ENCODE measurements at places on chromosomes 5 and 9.
A peak's percentile ranks its signal among the peaks of the same experiment; 100 is the strongest.

DNA sequence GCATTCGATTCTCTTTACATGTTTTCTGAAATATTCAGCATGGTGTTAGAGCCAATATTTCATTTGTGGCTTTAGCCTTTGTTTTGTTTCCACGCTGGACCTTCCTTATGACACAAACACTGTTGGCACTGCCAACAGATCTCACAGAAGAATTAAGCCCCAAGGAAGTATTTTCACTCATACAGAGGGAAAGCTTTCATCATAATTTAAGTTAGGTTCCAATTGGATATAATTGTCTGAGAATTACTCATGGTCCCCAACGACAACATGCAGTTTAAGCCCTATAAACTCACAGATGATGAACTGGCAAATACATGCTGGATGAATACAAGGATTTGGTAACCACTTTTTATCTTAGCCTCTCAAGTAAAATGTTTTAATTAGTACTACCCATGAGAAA lies 259.5 kb downstream of the EBF1 start:
- no peak for DNase-seq

DNA sequence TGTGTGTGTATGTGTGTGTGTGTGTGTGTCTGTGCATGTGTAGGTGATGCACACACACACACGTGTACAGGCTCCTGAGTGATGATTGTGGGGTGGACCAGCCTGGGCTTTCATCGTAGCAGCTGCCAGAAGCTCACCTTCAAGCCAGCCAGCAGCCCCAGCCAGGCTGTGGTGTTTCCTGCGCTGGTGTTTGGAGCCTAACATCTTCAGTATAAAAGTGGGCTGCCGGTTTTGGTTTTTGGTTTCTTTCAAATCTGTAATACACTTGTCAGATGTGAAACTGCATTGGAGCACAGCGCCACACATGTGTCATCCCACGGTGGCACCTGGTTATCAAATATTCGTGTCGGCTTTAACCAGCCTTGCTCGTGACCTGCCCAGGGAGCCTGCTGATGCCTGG lies 114.2 kb downstream of the OLFM1 start:
- DNase-seq = no peak

DNA sequence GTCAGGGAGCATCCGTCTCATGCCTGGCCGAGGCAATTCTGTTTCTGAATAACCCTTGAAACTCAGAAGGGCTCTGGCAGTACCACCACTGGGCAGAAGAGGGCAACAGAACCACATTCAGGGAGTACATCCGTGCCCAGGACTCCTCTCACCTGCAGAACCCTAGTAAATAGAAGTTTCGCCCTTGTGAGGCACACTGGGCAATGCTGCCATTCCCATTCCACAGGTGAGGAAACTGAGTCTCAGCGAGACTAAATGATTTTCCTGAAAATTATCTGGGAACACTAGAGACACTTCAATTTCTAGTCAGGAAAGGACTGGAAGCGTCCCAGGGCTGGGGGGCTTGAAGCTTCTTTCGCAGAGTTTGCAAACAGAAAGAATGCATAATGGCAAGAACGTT lies 74.7 kb downstream of the FGF1 start:
- DNase-seq = peak; percentile 46

DNA sequence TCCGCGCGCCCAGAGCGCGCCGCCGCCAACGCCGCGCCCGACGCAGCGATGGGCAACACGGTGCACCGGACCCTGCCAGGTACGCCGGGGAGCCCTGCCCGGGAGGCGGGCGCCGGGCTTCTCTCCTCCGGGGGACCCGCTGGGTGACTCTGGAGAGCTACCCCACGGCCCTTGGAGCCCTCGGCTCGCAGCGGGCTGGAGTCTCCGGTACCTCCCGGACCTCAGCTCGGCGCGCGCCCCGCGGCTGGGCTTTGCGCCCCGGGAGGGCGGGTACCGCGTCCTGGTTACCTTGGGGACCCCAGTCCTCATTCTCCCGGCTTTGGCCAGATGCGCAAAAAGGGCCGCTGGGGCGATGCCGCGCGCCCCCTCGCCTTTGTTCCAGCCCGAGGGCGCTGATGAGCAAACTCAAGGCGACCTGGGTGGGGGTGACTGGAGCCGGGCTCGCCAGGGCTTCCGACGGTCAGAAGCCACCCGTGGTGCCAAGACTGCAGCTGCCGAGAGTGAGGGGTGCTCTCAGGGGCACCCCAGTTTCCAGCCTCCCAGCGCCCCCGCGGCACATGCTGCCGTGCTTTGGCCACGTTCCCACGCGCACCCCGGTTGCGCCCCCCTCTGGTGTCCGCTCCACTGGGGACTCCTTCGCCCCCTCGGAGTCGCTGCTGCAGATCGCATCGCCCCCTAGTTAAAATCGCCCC lies 442 bp downstream of the NEURL1B start:
- DNase-seq = no peak

DNA sequence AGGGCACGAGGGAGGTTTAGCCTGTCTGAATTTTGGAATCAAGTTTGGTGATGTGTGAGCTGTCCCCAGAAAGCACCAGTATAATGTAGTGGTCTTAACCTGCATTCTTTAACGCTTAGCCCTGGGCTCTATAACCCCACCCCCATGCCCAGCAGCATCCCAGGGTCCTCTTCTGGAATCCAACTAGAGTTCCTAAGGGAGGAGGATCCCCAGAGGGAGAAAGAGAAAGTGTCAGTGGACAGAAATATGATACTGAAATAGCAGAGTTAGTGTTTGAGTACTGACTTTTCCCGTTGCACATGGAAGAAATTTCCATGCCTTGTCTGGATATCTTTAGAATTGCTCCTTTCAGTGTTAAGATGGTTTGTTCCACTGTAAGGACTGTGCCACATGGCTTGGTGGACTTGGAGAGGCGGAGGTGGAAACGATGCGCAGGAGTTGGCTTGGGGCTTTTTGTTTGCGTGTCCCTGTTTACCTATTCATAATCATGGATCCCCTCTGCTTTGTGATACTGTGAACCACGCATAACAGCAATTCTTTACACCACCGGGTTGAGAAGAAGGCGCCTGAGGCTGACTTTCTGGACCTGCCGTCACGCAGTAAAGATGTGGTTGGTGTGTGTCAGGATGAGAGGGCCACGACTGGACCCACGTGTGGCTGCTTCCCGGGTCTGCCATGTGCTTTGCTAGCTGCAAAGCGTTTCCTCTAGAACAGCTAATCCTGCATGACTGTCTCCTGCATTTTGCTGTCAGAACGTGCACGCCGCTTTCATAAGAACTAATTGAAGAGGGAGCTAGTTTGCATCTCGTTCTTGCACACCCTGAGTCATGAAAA lies 142.3 kb downstream of the SMARCA2 start:
- DNase-seq = peak; percentile 7

Data from AML-193 (cell line).